Germinal center (tissue), 1 donor: ENCODE measurements at places on chromosomes 2 and 18.

DNA sequence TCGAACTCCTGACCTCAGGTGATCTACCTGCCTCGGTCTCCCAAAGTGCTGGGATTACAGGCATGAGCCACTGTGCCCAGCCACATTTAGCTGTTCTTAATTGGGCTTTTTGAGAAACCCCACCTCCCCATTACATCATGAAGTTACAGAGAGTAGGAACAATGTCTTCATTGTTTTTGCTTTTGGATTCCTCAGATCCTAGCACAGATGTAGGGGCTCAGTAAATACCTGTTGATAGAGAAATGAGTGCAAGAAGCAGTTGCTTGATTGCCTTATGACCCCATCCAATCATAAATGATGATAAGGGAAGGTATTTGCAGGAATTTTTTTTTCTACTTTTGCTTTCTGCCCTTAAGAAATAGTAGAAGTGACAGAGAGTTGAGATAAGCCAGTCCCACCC is 25.4 kb downstream of the GREB1L start:
- DNase-seq = no peak

GRCh38 chr2:83069724-83070123 is 1389.4 kb downstream of the SUCLG1 start:
- DNase-seq = no peak

DNA sequence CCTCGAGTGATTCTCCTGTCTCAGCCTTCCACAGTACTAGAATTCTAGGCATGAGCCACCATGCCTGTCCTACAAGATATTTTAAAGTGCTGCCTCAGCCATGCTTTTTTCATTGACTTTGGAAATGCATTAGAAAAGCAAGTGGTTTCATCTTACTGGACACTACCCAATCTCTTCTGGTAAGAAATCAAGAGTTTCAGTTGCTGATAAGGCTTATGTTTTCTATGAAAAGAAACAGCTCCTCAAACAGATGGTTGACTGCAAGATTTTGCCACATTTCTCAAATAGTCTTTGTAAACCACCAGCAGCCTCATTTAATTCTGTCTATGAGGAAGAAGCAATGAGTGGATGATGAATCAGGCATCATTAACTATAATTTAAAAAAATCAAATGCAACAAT is 264.5 kb upstream of the LRP1B start:
- no peak for DNase-seq

GRCh38 chr2:171046048-171046560 is 114.6 kb downstream of the TLK1 start:
- DNase-seq = no peak

DNA sequence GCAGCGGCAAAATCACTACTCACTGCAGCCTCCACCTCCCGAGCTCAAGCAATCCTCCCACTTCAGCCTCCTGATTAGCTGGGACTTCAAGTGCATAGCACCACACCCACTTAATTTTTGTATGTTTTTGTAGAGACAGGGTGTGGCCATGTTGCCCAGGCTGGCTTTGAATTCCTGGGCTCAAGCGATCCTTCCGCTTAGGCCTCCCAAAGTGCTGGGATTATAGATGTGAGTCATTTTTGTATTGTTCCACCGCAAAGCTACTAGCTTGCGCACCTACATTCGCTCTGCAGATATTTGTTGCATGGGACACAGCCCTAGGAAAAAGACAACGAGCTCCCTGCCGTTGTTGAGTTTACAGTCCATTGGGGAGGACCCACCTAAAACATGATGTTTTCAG is 173.5 kb upstream of the AGAP1 start:
- DNase-seq = no peak

GRCh38 chr2:237546876-237547395 is 19.4 kb upstream of the PRLH start:
- DNase-seq = no peak

DNA sequence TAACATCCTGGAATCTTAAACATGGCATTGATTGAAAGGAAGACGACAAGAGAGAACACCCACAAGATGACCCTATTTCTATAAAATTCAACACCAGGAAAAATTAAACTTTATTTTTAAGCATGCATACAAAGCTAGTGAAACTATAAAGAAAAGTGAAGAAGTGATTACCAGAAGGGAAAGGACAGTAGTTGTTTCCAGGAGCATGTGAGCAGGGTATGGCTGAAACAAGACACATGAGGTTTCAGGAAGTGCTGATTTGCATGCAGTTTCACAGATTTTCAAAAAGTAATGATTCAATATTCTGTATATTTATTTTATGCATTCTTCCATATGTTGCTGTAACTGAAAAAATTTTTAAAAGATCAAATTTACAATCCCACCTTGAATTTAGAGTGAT is 24.6 kb upstream of the DAW1 start:
- no peak for DNase-seq

DNA sequence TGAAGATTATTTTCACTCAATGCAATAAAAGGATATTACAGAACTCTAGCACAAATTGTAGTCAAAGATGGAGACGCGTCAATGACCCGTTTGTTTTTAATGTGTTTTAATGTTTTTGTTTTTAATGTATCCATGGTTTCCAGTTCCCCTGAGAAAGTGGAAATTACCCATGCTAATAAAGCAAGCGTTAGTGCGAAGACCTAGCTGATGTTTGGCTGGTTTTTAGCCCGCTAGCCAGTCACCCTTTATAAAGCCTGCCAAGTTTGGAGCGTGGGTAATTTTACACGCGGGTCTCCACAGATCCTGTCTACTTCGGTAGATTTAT is 430 bp upstream of the CHMP1B start:
- peak; percentile 38 for DNase-seq

- no peak for DNase-seq
Observed at GRCh38 chr2:225019105-225019504, 23.2 kb downstream of the DOCK10 start.

GRCh38 chr2:98900721-98901120 is 35.3 kb downstream of the CRACDL start:
- no peak for DNase-seq

DNA sequence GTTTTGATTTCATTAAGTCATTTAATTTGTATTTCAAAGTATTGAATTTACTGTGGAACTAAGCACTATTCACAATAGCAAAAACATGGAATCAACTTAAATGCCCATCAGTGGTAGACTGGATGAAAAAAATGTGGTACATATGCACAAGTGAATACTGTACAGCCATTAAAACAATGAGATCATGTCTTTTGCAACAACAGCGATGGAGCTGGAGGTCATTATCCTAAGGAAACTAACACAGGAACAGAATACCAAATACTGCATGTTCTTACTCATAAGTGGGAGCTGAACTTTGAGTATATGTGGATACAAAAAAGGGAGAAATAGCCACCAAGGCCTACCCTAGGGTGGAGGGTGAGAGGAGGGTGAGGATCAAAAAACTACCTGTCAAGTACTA is 164.4 kb downstream of the BABAM2 start:
- no peak for DNase-seq

DNA sequence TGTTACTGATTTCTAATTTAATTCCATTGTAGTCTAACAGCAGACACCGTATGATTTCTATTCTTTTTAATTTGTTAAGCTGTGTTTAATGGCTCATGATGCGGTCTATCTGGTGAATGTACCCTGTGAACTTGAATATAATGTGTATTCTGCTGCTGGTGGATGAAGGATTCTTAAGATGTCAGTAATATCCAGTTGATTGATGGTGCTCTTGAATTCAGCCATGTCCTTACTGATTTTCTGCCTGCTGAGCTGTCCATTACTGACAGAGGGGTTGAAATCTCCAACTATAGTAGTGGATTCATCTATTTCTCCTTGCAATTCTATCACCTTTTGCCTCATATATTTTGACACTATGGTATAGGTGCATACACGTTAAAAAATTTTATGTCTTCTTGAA is 373.3 kb upstream of the RAB12 start:
- DNase-seq = no peak

GRCh38 chr2:43018179-43019024 is 208.0 kb downstream of the ZFP36L2 start:
- no peak for DNase-seq

- DNase-seq = no peak
Observed at GRCh38 chr2:109700680-109701274, 86.6 kb downstream of the SOWAHC start.

DNA sequence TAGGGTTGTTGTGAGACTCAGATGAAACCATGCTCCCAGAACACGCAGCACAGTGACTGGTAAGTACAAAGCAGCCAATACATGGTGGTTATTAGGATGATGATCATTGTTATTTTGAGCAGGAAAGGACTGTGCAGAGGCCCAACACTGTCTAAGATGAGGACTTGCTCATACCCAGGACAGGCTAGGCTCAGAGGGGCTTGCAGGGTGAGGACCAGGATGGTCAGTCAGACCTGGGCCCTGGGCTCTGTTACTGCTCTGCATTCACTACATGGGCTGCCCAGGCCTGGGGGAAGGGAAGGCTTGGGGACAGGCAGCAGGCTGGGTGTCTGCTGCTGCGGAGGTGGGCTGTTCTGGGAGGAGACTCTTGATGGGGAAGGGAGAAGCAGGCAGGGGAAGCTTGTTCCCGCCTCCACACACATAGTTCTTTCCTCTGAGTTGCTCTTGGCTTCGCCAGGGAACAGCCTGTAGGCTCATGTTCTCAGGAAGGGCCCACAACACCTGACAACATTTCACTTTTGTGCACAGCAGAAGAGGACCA is 17.5 kb downstream of the CAPN13 start:
- DNase-seq = no peak

GRCh38 chr2:236997069-236997715 is 88.5 kb upstream of the COPS8 start:
- no peak for DNase-seq

GRCh38 chr2:74999468-74999867 is 41.0 kb downstream of the POLE4 start:
- no peak for DNase-seq

- no peak for DNase-seq
Observed at GRCh38 chr2:132623096-132623839, 46.7 kb downstream of the LYPD1 start.

DNA sequence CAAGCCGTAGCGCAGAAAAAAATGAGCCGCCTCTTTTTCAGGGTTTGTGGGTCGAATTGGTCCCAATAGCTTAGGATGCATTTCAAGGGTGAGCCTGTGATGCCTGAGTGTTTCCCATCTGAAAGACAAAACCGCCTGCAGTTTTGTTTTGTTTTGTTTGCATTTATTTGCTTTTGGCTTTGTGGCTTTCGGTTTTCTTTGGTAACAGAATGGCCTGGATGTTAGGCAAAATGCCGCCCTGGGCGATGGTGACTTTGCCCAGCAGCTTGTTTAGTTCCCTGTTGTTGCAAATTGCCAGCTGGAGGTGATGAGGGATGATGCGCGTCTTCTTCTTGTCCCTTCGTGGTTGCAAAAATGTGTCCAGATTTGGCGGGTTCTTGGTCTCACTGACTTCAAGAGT is 109.4 kb downstream of the LTBP1 start:
- no peak for DNase-seq

DNA sequence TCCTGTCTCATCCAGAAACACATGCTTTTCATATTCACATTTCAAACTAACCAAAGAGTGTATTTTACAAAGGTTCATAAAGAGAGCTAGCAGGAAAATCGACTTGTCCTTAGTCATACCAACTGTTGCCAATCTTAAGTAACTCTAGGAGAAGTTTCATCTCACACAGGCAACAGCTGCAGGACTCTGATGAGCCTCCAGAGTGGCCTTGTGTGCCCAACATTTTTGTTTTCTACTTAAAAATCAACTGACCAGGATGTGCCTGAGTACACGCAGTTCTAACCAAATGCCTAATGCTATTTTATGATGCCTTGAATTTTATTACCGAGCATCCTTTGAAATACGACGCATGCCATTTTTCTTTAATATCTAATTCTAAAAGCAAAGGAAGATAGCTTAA is 595.9 kb upstream of the LRRTM4 start:
- DNase-seq = no peak

GRCh38 chr2:181348107-181348837 is 108.9 kb upstream of the ITGA4 start:
- no peak for DNase-seq
